ENCODE measurements at places on chromosomes 2 and 18. TPM values are rescaled to one million over a fixed set of nuclear protein-coding genes. Genes with fewer than 3 reads are reported as not detected.

The CABLES1 gene
- 14.9 TPM for polyA plus RNA-seq

The PDE11A gene
- 0.81 TPM for polyA plus RNA-seq

The RGPD4 gene
- polyA plus RNA-seq, result 0.04 TPM

DNA sequence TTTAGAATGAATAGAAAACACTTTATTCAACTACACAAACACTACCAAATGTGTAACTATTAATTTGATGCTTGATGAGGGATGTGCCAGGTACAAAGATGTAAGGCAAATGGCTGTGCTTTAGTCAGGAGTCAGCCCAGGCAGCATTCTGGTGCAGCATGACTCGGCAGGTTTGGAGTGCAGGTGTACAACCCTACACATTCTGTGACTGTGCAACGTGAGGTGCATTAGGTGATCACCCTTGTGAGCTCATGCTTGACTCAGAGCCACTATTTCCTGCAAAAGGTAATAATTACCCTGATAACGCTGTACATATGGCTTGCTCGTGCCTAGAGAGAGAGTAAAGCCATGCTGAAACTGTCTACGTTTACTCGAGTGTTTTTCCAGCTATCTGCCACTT, 288.7 kb upstream of the DSEL start:
- DNase-seq, result no peak

DNA sequence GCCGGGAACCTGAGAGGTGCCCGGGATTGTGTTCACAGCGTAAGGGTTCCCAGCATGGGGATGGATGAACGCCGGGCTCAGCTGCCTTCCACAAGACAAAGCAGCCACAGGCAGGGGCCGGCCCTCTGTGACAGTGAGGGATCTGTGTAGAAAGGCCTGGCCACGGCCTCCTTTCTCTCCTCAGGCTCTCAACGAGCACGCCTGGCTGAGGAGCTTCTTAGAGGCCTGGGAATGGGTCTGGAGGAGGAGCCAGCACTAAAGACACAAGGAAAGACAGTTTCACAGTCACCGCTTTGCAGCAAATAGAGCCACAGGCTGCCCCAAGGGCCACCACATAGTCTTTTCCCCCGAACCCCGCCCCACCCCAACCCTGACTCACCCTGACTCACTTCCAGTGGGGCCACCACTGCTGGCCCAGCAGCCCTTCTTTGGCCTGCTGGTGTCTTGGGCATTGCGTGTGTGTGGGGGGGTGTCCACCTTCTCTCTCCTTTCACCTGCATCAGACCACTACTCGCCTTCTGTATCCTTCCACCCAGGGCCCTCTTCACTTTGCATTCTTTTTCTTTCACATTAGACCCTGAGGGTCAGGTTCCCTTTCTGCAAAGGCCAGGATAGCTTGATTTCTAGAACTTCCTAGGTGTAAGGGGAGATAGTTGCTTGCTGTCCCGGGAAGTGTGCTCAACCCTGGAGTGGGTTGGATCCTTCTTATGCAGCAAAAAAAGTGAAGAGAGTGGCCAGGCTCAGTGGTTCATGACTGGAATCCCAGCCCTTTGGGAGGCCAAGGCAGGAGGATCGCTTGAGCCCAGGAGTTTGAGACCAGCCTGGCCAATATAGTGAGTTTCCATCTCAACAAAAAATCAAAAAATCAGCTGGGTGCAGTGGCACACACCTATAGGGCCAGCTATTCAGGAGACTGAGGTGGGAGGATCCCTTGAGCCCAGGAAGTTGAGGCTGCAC, 19.3 kb upstream of the HPCAL1 start:
- DNase-seq, result no peak

- no peak for DNase-seq
Measured at GRCh38 chr18:41602034-41602433, 353.0 kb upstream of the PIK3C3 start.

DNA sequence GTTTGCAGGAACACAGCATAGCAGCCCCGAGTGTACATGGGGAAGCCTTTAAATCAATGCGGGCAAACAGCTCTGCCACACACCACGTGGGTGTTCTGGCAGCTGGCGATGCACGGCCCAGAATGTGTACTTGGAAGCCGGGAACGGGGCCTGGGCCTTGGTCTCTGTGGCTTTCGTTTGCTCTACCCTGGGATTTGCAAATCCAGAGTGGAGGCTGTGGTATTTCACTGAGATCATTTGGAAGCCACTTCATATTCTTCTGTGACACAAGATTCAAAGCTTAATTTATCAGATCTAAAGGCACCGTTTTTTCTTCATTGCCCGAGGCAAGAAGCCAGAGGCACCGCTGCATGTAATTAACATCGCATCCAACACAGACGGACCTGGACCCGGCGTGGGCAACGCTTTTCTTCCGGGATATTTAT, 246.3 kb upstream of the MYT1L start:
- DNase-seq, result no peak

GRCh38 chr18:61580046-61580445, 246.8 kb downstream of the CDH20 start:
- no peak for DNase-seq

GRCh38 chr2:54372361-54372760, 83.8 kb upstream of the SPTBN1 start:
- no peak for DNase-seq

The NIF3L1 gene
- polyA plus RNA-seq, result 23.6 TPM

GRCh38 chr2:37635504-37636380, 35.7 kb downstream of the CDC42EP3 start:
- DNase-seq, result no peak

The SERPINB13 gene
- 12.3 TPM for polyA plus RNA-seq

DNA sequence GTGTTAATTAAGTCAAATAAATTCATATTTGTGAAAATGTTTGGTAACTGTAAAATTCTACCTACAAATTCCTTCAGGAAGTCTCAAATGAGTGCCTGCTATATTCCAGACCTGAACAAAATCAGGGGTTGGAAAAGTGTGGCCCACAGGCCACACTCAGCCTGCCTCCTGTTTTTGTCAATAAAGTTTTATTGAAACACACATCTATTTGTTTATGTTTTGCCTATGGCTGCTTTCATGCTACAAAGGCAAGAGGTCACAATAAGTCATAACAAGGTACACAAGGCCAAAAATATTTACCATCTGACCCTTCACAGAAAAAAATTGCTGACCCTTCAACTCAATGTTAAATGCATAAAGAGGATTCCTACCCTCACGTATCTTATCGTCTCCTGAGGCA, 581.7 kb downstream of the ARHGAP15 start:
- no peak for DNase-seq

GRCh38 chr2:178106053-178106452, 6.2 kb upstream of the RBM45 start:
- no peak for DNase-seq

DNA sequence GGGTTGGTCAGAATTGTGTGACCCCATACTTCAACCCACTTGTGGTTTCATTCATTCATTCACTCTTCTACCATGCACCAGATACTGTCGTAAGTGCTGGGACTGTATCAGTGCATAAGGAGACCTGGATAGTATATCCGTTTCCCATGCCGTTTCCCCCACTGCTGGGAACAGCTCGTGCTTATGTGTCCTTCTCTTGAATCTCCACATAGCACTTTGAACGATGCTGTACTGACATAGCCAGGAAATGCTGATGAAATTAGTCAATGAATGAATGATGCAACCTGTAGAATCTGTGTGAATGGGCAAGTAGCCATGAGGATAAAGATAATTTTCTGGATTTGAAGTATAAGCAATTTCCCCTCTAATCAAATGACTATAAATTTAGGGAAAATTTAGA, 276.1 kb downstream of the BCL2 start:
- no peak for DNase-seq

The DUSP11 gene
- polyA plus RNA-seq, result 19.3 TPM

DNA sequence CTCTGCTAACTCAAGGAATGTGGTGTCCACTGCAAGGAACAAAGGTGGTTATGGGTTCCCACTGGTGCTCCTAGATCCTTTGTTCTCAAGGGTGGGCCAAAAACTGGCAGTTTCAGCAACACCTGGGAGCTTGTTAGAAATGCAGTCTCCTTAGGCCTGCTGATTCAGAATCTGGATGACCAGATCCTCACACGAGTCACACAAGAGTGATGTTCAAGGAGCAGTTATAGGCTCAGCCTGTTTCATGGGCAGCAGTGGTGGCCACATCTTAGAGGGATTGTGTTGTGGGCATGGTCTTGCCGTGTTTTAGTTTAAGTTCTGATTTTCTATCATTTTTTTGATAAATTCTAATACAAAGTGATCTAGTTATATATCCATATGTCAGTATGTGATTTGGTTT, 28.7 kb upstream of the MGAT5 start:
- DNase-seq, result no peak

The OTOS gene
- not detected for polyA plus RNA-seq
